ENCODE measurements at places on chromosomes 3 and 15.

DNA sequence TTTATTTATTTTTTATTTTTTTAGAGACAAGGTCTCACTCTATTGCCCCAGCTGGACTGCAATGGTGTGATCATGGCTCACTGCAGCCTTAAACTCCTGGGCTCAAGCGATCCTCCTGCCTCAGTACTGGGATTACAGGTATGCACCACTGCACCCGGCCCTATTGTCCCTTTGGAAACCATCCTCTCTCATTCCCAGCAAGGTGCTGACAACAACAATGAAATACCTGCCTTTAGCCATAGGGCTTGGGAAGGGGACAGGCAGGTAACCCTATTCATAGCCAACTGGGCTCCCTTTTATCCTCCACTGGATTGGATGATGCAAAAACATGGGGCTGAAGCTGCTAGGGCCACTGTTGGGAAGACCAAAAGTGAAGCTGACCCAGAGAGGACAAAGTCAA lies 43.1 kb downstream of the SCAP start:
- DNase-seq: no peak

DNA sequence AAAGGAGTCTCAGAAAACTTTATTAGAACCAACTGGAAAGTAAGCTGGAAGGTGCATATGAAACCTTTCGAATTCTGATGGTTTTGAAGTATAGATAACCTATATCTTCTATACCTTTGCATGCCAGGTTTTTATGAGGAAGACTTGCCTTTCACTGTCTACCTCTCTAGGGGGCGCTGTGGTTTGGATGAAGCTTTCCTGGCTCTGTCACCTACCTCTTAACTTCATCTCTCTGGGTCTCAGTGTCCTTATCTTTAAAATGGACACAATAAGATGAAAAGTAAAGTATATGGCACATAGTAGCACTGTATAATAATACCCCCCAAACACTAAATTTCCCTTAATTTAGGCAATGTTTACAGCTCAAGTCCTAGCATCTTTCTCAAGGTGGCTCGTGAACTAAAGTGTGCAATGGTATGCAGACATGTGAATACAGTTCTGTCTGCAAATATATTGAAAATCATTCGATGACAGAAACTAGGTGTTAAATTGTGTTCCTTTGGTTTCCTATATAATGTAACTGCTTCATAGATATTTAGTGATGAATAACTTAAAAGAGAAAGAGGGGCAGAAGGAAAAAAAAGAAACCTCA lies 314.3 kb downstream of the CHST2 start:
- no peak for DNase-seq

- DNase-seq: no peak
Observed at GRCh38 chr15:62740141-62741004, 302.2 kb upstream of the TPM1 start.

DNA sequence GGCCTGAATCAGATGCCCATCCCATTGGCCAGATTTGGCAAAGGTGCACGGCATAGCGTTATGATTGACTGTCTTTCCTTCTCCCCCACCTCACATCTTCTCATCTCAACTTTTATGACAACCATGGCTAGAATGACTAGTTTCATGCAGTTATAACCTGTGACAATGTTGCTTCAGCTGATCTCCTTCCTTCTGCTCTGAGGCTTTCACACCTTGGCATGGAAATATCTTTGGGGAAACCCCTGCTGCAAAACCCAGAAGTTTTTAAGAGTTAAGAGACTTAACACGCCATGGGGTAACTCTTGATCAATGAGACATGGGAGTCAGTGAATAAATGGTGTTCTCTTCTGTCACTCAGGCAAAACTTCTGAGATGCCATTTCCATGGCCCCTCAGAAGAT lies 290.7 kb upstream of the MDFIC2 start:
- DNase-seq: peak; percentile 0

- no peak for DNase-seq
Observed at GRCh38 chr15:74422652-74423430, 10.9 kb downstream of the SEMA7A start.
